DND-41 (cell line): ENCODE measurements at places on chromosomes 1 and 21.

DNA sequence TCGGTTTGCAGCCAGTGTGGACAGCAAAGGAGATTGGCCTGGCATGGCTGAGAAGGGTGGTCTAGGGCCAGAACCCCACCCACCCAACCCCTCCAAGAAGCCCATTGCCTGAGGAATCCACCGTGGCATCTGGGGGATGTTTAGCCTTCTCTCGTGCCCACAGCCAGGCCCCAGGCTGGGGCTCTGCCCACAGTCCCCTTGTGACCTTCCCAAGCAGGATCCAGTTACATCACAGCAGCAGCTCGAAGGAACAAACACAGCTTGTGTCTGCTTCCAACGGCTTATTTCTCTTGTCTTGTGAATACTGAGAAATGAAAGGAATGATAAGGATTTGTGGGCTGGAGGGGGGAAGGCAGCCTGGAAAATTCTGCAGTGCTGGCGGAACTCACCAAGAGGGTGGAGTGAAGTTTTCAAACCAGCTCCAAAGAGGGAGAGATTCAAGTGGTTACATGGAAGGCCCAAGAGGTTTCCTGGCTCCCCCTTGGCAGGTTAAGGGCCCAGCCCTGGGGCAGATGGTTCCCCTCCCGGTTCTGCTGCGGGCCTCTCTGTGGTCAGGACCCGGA, 61.6 kb downstream of the DHRS3 start:
- DNase-seq = no peak

DNA sequence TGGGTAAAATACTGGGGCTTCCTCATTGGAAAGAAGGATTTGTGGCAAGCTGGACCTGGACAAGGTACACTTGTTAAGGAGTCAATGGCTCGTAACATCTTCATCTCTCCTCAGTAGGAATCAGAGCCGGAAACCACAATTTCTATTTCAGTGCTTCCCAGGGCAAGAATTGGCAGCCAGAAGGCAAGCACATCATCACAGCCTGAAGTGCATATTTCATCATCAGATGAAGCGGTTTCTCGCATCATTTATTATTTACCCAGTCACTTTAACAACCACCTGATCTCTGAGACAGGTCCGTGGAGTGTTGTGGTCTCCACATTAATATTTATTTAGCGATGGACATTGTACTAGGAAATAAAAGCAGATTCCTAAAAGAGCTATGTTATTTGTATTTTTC, 55.0 kb downstream of the KCNJ15 start:
- DNase-seq = no peak

- DNase-seq = no peak
Measured at GRCh38 chr1:224217655-224218623, 34.9 kb downstream of the DEGS1 start.

DNA sequence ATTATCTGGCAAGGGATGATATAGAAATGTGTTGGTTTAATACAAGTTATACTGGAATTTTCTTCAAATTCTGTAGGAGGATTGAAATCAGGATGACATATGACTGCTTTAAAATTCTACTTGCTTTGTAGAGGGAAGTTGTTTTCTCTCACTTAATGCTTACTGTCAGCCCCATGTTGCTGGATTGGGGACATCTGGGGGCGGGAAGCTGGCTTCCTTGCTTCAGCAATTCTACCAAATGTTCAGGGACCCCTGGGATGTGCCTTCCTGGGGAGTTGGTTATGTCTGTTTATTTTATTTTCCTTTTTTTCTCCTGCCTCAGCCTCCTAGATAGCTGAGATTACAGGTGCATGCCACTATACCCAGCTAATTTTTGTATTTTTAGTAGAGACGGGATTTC, 63.5 kb downstream of the CNIH3 start:
- DNase-seq = no peak

DNA sequence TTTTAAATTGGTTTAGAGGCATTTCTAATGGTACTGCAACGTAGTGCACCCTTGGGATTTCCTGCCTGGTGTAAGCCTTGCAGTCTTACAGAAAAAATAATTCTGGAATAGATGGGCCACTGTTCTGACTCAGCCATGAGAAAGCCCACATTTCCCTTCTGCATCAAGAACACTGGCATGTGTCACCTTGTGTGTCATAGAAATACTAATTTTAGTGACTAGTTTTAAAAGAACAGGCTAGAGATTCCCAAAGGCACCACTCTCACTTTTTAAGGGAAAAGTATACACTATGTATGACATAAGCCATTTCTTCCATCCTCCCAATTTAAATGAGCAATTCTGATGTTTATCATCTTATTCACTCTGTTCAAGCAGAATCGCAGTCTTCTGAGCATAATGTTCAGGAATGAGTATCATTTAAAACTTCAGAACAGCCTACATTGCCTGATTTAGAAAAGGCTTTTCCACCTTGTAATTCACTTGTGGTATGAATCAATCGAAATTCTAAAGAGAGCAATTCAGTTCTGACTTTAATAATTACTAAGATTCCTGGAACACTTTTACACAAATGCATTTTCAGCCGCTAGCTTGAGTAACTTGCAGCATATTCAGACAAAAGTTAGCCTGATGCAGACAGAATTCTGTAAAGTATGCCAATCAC, 18.8 kb downstream of the RGS13 start:
- no peak for DNase-seq
